Stimulated activated CD4-positive, alpha-beta T cell treated with anti-CD3 and anti-CD28 coated beads, Interleukin-15, amount 100 ng/mL, for 48 hours (primary cell): ENCODE measurements at places on chromosomes 1 and 21.

GRCh38 chr1:222529181-222529580 is 18.7 kb downstream of the HHIPL2 start:
- DNase-seq, result no peak

GRCh38 chr1:151406176-151406575 is 6.8 kb downstream of the PSMB4 start:
- no peak for DNase-seq

- DNase-seq, result no peak
Observed at GRCh38 chr1:53069663-53070327, 7.8 kb downstream of the PODN start.

GRCh38 chr1:121587777-121588176 is 403.0 kb downstream of the SRGAP2C start:
- DNase-seq, result no peak

DNA sequence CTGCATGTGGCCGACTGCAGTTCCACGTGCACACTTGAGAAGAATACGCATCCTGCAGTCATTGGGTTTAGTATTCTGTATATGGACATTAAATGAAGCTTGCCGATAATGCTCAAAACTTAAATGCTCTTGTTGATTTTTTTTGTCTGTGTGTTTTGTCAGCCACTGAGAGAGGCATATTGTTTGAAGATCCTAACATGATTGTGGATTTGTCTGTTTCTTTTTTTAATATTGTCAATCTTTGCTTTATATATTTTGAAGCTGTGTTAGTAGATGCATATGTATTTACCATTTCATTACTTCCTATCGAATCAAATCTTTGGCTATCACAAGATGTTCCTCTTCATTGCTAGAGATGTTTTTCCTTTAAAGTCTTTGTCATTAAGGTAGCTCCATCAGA is 73.2 kb downstream of the FHAD1 start:
- no peak for DNase-seq

GRCh38 chr1:183089025-183089639 is 65.9 kb downstream of the LAMC1 start:
- no peak for DNase-seq

- DNase-seq, result no peak
Observed at GRCh38 chr1:67809887-67810286, 23.4 kb downstream of the GNG12 start.

- no peak for DNase-seq
Observed at GRCh38 chr1:200530623-200531261, 89.8 kb downstream of the KIF14 start.

GRCh38 chr1:107342768-107343167 is 201.9 kb downstream of the NTNG1 start:
- DNase-seq, result no peak

GRCh38 chr1:219741011-219741970 is 128.4 kb upstream of the ZC3H11B start:
- DNase-seq, result no peak

- DNase-seq, result peak; percentile 17
Observed at GRCh38 chr1:67052741-67053534, 1.0 kb downstream of the SLC35D1 start.

- no peak for DNase-seq
Observed at GRCh38 chr1:57678138-57678537, 254.3 kb upstream of the DAB1 start.

DNA sequence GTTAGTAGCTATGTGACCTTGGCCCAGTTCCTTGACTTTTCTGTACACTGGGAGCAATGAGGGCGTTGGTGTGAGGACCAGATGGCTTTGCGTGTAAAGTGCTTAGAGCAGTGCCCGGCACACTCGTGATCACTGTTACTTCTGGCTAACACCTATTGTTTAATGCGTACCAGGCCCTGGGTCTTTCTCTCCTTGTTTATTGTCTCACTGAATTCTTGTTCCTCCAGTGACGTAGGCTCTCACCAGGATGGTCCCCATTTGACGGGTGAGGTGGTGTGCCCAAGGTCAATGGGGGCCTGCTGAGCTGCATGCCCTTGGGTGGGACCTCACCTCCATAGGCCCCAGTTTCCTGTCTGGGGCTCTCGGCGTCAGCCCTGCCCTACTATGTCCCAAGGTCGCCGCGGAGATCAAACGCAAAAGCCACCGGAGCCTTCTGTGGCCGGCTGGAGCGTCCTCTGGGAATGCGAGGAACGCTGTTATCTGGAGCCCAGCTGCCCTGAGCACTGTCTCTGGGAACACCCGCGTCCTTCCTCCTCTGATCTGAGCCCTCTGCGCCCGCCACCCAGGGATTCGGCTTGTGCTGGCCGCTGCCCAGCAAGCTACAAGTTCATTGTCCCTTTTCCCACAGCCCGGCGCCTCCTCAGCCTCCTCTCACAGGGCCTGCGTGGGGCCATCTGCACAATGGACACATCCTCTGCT is 28.9 kb downstream of the ALPL start:
- DNase-seq, result no peak

- no peak for DNase-seq
Observed at GRCh38 chr1:20207546-20207945, 21.2 kb upstream of the PLA2G2C start.

DNA sequence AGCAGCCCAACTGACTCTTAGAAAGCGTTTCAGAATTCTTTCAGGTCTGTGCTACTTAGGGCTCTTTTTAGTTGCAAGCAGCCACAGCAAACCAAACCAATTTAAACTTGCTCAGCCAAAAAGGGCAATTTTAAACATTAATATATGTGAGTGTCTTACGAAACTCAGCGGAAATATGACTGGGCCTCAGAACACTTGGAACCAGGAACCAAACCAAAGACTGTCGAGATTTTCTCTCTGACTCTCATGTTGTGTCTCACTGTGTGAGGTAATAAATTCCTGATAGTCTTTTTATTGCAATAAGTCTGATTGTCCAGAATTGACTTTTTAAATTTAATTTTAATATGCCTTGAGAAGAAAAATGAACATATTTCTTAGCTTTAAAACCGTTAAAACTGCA is 122.3 kb downstream of the SYF2 start:
- no peak for DNase-seq

GRCh38 chr1:36532810-36533401 is 50.2 kb upstream of the CSF3R start:
- DNase-seq, result no peak

- no peak for DNase-seq
Observed at GRCh38 chr1:9211291-9211811, 23.2 kb upstream of the H6PD start.

DNA sequence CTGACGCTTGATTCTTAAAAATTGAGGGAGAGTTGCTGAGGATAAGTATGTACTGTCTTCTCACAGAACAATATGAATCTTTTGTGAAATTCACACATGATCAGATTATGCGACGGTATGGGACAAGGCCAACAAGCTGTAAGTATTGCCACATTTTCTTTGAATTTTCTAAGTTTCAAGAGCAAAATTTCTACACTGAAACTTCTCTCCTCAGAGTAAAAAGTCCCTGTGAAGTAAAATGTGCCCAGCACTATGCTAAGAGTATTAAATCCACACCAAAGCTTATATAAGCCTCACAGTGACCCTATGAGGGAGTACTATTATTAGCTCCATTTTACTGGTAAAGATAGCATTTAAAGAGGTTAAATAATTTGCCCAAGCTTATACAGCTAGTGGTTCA is 12.2 kb downstream of the AKIRIN1 start:
- DNase-seq, result no peak

- no peak for DNase-seq
Observed at GRCh38 chr1:196308176-196308575, 300.1 kb downstream of the KCNT2 start.

DNA sequence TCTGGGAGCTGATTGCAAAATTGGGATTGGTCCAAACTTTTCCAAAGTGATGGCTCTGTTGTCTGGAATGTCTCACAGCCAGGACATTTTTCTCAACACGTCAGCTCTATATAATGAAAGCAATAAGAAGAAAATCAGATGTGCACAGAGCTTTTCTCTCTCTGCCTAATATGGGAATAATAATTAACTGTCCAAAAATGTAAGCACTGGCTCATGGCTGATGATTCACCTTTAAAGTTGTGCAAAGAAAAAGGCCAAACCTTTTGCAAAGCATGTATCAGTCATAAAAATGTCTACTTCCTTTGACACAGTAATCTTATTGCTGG is 30.4 kb downstream of the ZNF281 start:
- no peak for DNase-seq

DNA sequence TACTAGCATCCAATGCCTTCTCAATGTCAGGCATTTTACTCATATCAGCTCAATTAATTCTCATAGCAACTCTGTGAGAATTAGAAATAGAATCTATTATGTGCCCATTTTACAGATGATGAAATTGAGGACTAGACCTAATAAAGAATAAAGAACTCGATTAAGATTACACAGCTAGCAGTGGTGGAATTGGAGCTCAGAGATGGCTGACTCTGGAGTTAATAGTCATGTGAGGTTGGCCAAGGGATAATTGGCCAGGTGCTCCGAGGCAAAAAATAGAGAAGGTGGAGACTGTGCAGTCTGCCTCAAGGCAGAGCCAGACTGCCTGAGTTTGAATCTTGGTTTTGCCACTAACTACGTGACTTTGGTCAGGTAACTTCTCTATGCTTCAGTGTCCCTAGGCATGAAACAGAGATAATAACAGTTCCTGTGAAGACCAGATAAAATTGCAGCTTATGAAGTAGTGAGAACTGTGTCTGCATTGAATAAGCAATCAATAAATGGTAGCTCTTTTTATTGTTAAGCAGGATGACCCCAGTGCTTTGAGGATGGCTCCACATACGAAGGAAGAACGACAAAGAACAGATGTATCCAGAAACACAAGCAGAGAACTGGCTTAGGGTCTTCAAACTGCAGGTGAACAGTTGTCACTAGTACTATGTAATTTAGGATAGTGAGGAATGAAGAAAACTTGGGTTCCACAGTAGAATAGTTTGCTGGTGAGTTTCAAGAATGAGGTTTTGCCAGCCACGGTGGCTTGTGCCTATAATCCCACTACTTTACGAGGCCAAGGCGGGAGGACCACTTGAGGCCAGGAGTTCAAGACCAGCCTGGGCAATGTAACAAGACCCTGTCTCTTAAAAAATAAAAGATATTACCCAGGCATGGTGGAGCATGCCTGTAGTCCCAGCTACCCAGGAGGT is 6.9 kb upstream of the CCSAP start:
- no peak for DNase-seq

- DNase-seq, result no peak
Observed at GRCh38 chr1:61711969-61712368, 13.0 kb downstream of the TM2D1 start.

GRCh38 chr1:183914276-183914675 is 109.4 kb downstream of the RGL1 start:
- DNase-seq, result no peak

GRCh38 chr1:85463731-85464496 is 1.0 kb downstream of the DDAH1 start:
- no peak for DNase-seq

- no peak for DNase-seq
Observed at GRCh38 chr1:231686384-231686783, 59.8 kb downstream of the DISC1 start.

GRCh38 chr1:203238535-203238934 is 9.1 kb upstream of the CHIT1 start:
- no peak for DNase-seq

DNA sequence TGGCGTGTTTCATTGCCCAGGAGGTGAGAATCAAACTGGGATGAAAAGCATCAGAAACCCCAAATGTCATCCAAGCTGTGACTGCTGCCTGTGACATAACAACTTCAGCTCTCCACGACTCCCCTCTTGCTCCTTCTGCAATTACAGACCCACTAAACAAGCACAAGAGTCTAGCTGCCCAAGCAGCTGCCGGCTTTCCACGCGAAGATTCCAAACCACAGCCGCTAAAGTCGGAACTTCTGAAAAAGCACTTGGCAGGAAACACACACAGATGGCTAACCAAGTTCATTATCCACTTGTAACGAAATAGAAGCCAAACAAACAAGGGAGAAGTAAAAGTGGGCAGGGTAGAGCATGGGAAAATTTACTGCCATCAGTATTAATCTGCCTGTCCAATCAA is 198.1 kb downstream of the SLC35F3 start:
- DNase-seq, result no peak

DNA sequence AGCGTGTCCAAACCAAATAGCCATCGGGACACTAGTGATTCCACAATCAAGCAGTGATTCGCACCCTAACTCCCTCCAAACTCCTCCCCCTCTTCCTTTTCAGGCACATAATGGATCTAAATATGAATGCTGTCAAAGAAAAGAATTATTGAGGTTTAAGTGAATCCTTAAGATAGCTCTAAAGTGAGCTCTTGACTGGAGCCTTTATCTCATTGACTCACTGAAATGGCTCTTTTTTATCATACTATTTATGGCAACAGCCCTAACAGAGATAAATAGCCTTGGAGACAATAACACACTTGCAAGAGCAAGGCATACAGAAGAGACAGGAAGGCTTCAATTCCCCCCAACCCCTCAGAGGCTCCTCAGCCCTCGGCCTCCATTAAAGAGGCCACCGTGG is 143.3 kb downstream of the PLXNA2 start:
- DNase-seq, result no peak

DNA sequence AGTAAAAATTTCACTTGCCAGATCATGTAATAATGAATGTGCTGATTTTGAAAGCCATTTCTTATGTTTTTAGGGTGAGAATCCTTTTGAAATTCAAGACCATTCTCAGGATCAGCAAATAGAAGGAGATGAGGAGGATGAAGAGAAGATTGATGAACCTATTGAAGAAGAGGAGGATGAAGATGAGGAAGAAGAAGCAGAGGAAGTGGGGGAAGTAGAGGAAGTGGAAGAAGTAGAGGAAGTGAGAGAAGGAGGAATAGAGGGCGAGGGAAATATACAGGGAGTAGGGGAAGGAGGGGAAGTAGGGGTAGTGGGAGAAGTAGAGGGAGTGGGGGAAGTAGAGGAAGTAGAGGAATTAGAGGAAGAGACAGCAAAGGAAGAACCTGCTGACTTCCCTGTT is 32.4 kb downstream of the ZNF326 start:
- no peak for DNase-seq

DNA sequence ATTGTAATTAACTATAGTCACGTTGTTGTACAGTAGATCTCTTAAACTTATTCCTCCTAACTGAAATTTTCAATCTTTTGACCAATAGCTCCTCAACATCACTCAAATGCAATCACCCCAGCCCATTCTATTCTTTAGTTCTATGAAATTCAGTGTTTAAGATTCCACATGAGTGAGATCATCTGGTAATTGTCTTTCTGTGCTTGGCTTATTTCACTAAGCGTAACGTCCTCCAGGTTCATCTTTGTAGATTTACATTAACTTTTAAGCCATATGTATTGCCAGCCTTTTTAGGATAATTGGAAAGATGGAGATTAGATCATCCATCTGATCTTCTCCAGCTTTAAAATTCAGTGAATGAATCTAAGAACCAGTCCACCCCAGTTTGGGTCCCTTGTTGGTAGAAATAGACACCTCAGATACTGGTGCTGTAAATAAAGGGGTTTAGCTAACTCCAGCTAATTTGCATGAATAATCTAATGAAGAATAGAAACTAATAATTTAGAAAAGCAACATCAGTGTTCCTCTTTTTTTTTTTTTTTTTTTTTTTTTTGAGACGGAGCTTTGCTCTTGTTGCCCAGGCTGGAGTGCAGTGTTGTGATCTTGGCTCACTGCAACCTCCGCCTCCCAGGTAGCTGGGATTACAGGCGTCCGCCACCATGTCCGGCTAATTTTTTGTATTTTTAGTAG is 7.0 kb downstream of the S100A10 start:
- no peak for DNase-seq

GRCh38 chr1:143665606-143666005 is 306.2 kb downstream of the FAM72C start:
- DNase-seq, result no peak
